ENCODE measurements at places on chromosomes 5 and 9.

GRCh38 chr5:158609333-158610050 lies 490.2 kb downstream of the EBF1 start:
- no peak for DNase-seq

DNA sequence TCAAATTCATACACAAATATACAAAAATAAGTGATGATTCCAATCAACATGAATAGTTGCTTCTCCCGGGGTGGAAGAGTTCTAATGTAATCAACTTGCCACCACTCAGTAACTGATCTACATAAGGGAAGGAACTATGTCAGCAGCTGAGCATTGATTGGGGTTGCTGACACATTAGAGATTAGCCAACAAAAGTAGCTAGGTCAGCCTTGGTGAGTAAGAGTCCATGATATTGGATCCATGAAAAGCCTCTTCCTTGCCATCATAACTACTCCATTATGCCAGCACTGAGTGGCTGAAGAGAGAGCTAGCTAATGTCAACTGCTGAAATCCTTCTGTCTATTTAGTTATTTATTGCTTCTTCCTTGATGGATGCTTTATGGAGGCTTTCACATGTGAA lies 309.8 kb downstream of the NFIB start:
- DNase-seq, result no peak

DNA sequence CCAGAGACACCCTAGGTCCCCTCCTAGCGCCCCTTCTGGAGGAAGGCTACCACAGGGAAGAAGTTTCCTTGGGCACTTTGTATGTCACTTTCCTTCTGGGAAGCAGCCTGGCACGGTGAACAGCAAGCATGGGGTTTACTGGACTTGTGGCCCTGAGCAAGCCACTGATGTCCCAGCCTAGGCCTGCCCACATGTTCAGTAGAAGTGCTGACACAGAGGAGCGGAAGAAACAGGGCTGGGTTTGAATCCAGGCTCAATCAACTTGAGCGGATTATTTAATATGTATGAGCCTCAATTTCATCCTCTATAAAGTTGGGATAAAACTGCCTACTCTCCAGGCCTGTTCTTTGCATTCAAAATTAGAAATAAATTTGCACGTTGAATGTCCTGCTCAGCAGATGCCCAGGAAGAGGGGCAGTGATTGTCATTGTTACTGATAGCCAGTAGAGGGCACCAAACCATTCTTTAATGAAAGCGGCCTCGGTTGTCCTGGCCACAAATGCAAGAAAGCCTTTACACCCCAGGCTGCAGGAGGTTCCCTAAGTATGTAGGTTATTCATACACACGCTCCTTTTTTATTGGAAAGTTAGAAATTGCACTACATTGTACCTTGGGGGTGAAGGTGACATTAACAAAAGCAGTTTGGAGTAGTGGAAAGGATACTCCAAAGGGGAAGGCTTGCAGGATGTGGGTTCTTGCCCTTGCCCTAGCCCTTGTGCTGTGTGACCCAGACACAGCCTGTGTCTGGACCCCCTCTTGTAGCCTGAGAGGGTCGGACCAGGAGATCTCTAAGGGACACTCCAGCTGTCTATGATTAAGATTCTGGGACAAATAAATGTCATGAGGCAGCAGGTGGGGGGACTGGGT lies 13.4 kb upstream of the XPA start:
- peak; percentile 12 for DNase-seq

DNA sequence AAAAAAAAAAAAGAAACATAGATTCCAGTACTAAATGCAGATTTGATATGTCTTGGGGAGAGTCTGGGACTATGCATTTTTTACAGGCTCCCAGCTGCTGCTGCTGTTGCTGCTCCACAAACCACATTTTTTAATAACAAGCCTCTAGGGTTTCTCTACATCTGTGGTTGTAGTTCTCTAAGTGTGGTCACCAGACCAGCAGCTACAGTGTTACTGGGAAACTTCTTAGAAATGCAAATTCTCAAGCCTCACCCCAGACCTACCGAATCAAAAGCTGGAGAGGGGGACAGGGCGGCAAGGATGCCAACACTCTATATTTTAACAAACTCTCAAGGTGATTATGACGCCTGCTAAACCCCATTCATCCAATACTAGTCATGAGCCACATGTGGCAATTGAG lies 293.4 kb upstream of the PTGER4 start:
- no peak for DNase-seq

DNA sequence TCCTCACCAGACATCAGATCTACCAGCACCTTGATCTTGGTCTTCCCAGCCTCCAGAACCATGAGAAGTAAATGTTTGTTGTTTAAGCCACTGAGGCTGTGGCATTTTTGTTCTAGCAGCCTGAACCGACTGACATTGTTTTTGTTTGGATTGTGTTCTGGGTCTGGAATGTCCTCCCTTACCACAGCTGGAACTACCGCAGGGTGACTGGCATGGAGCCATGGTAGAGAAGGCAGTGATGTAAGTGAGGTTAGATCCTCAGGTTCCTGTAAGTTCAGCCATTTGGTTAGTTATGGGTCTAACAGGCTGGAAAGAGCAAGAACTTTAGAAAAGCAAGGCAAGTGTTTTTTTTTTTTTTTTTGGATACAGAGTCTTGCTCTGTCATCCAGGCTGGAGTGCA lies 209.3 kb downstream of the DAB2IP start:
- DNase-seq, result no peak

DNA sequence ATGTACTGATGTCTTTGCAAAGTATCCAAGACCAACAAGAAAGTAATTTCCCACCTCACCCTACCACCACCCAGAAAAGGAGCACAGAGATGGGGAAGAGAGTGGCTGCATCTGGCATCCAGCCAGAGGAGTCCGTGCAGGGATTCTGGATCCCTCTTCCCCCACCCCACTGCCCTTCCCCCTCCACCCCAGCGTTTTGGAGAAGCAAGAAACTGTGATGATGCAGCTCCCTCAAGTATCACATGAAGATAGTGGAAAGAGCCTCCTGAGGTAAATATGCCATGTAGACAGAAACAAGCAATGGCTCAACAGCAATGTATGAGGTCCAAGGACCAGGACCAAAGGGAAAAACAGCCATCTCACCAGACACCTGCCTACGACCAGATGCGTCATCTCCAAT lies 153.8 kb downstream of the DEPDC1B start:
- DNase-seq, result no peak

GRCh38 chr5:120239086-120239485 lies 225.0 kb upstream of the PRR16 start:
- no peak for DNase-seq

All from stimulated activated CD8-positive, alpha-beta memory T cell treated with anti-CD3 and anti-CD28 coated beads, Interleukin-4, amount 100 ng/mL, for 1 hour (primary cell).